HCT116 (cell line): ENCODE measurements at places on chromosomes 3 and 15.

- DNase-seq, result no peak
Observed at GRCh38 chr3:36538136-36538749, 157.9 kb downstream of the STAC start.

DNA sequence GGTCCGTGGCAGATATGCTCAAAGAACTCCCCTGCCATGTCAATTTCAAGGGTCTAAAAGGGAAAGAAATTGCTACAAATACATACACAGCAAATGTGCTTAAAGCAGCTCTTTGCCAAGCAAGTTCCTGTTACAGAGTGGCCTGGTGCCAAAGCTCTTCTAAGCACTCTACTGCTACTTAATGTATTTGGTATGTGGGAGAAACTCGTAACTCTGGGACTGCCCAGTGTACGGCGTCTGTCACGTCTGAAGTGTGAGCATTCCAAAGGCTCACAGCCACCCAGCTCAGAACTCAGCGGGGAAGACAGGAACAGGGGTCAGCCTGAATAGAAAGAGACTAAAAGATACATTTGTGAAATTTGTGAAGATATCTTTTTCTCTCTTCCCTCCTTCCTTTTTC lies 54.6 kb downstream of the RBMS3 start:
- peak; percentile 15 for DNase-seq

GRCh38 chr3:156161172-156161571 lies 40.8 kb downstream of the KCNAB1 start:
- no peak for DNase-seq

GRCh38 chr3:48400824-48401433 lies 28.9 kb downstream of the FBXW12 start:
- DNase-seq, result peak; percentile 69

- no peak for DNase-seq
Observed at GRCh38 chr3:33577173-33577572, 137.0 kb upstream of the UBP1 start.

GRCh38 chr3:104646196-104646595 lies 720.5 kb upstream of the ALCAM start:
- DNase-seq, result no peak

GRCh38 chr15:80512726-80513660 lies 108.8 kb downstream of the ARNT2 start:
- peak; percentile 6 for DNase-seq

- no peak for DNase-seq
Observed at GRCh38 chr3:11346416-11346815, 74.2 kb downstream of the ATG7 start.
